ELR (cell line): ENCODE measurements at places on chromosomes 1 and 21.

- peak; percentile 98 for DNase-seq
Observed at GRCh38 chr1:162538815-162539431, 22.6 kb upstream of the UAP1 start.

DNA sequence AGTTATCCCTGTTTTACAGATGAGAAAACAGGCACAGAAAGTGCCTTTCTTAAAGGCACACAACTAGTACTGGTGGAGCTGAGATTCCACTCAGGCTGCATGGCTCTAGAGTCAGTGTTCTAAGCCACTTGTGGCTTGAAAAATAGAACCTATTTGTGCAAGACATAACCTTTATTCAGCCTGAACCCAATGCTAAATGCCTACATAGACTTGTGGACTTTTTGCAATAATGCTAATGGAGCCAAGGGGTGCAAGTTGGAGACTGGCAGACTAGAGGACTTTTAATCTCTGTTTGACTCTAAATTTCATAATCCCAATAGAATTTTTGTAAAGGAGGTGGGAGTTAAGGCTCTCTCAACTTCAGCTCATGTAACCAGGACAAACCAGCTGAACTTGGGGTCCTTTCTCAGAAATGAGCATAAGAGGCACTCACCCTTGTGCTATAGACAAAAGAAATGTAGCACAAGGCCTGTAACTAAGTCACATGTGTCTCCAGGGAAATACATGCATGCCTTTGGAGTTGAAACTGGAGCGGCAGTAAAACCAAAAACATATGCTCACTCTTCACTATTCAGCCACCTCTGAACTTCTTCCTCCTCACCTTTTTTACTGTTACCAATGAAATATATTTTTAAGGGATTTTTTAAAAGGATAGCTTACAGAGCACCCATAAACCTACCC, 43.0 kb upstream of the AK4 start:
- DNase-seq = no peak

GRCh38 chr1:89460325-89460724, 64.3 kb upstream of the LRRC8B start:
- no peak for DNase-seq

GRCh38 chr21:35016071-35016470, 33.0 kb downstream of the RUNX1 start:
- DNase-seq = no peak

DNA sequence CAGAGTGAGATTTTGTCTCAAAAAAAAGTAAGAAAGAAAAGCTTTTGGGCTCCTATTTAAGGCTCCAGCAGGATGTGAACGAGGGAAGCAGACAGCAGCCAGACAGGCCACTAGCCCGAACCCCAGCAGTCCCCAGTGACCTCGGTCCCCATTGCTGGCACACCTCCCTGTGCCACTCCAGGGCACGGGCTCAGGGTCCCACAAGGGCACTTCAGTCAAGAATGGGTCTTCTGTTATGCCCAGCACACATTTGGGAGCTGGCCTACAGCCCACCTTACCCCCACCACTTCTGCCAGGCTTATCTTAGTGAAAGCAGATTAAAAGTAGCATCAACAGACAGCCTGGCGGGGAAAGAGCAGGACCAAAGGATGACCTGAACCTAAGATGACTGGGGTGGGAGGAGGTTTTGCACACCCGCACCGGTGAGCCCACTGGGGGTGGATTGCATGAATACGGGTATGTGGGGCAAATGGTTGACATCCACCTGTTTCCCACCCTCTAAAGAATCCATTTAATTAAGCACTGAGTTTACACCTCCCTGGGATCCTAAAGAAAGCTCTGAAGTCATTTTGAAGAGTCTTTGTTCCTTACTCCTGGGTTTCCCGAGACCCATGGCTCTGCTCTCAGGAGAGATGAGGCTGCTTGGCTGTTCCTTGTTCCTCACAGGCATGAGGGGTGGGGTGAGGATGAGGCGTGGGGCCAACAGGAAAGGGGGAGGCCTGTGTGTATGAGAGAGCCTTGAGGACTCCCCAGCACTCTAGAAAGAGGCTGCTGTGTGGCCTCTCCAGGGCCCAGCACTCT, 4.7 kb downstream of the CHI3L1 start:
- no peak for DNase-seq

- no peak for DNase-seq
Observed at GRCh38 chr1:212256369-212256768, 28.8 kb upstream of the PPP2R5A start.

GRCh38 chr1:67626090-67626860, 58.7 kb upstream of the GADD45A start:
- peak; percentile 97 for DNase-seq

- no peak for DNase-seq
Observed at GRCh38 chr1:173118404-173118803, 67.7 kb upstream of the TNFSF18 start.

DNA sequence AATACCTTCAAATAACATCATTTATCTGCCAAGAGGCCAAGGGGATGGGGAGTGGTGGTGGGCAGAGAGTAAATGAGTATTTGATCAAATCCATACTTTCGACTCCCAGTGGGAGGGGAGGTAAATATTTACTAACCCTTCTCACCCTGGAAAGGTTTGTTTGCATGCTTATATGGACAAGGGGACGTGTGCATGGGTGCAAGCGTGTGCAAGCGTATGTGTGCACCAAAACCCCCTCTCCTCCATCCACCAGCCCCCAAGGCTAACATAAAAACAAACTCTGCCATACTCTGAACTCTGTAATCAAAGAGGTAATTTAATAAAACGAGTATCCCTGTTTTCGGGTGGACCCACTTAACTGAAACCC, 58.0 kb downstream of the SYF2 start:
- DNase-seq = no peak

GRCh38 chr1:26701266-26701994, 5.6 kb downstream of the ARID1A start:
- DNase-seq = peak; percentile 85

DNA sequence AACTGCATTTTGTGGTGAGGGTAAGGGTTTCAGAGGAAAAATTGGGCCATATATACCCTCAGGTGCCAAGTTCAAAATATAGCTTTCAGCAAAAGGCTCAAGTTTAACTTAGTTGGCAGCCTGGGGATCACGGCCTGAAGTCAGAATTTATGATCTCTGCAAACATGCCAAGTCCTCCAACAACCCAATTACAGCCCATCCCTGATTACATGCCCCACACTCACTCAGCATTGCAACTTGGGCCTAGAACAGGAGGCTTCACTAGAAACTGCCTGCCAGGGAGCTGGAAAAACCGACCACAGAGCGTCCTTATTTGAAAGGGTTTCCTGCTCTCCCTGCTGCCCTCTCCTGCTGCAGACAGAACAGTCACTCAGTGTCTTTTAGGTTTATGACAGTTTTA, 12.4 kb downstream of the FYB2 start:
- DNase-seq = no peak

GRCh38 chr1:9316080-9316444, 23.4 kb downstream of the SPSB1 start:
- DNase-seq = no peak

DNA sequence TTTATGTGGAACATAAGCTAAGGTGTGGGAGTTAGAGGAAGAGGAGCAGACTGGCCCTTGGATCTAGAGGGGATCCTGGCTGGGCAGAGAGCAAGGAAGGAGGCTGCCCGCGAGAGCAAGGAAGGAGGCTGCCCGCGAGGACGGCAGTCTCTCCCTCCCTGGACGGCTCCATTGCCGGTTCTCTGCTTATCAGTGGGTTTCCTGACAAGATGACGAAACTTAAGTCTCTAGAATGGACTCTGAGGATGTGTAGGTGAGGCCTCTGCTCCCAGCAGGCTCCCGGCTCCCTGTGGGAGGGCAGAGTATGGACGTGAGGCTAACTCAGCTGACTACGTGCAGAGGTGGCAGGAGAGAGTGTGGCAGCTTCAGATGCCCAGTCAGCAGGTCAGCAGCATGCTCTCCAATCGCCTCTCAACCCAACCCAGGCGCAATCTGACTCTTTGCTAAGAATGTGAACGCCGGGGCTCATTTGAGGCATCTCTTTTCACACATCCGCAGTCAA, 6.1 kb downstream of the MYBPHL start:
- no peak for DNase-seq

DNA sequence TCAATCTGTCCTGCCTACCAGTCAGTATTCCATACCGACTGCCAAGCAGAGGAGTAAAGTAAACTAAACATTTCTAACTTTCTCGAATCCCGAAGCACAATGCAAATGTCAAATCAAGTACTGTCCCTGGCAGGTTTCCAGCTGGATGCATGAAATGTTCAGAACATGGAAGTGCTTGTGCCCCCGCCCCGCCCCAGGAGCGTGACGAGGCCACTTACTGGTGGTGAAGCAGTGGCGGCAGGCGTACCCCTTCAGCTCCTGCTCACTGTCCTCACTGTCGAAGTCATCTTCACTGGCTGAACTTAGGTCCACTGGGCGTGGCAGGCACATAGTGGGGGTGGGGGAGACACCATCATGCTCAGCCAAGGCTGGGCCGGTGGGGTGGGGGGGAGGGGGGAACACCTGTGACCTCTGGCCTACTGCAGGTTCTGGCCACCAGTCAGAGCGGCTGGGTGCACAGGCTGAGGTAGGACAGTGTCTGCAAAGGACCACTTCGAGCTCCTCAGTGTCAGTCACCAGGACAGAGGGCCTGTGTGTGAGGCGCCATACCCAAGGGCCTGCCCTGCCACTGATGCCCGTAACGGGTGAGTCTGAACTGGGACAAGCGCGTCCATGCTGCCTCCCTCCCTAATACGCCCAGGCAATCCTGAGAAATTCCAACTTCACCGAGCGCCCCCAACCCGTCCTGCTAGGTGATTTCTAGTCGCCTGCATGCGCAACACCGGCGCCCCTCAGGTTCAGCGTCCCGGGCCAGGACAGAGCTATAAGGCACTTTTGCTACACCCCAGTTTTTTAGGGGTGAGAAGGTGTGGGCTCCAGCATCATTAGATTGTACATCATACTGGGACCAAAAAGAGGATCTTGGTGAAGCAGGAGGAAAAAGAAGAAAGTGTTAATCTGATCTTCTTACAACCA, 46.9 kb downstream of the SLC45A1 start:
- no peak for DNase-seq

GRCh38 chr1:246579818-246580217, 13.6 kb downstream of the CNST start:
- DNase-seq = no peak

- DNase-seq = peak; percentile 91
Observed at GRCh38 chr1:23528250-23528978, 2.6 kb downstream of the E2F2 start.

DNA sequence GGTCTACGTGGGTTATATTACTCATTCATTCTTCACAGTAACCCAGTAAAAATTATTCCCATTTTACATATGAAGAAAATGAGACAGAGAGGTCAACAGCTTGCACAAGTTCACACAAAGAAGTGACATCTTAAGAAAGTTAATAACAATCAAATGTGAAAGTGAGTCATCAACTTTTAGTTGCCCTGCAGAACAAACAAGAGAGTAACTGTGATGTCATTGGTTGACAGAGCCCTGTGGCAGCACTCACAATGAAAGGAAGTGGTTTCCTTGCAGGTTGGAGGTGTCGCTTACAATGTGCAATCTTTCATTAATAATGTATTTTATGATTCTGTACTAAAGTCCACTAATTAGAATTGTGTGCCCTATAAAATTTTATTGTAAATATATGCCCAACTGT, 369.6 kb downstream of the RYR2 start:
- DNase-seq = peak; percentile 41
